ENCODE measurements at places on chromosomes 11 and 22.

DNA sequence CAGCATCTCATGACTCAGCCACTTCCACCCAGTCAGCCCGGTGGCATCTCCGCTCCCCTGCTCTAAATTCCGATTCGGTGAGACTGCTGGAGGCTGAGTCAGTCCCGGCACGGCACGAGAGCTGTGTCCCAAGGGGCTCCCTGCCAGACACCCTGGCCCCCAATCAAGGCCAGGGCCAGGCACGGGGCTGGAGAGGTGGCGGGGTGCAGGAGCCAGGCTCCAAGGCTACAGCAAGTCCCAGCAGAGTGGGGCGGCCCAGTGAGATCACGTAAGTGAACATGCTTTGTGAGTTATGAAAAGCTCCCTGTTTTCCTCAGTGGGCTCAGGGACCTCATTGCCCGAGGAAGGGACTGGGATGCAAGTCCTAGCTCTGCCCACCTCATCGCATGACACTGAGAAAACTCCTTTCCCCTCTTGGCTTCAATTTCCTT is 3.0 kb downstream of the C11orf68 start:
- DNase-seq: no peak

- peak; percentile 12 for DNase-seq
These were observed 96.5 kb upstream of the FGF3 start for GRCh38 chr11:69915501-69916250.

GRCh38 chr22:50138988-50139387 is 31.5 kb upstream of the PANX2 start:
- no peak for DNase-seq

GRCh38 chr11:34044664-34045485 is 6.7 kb upstream of the CAPRIN1 start:
- no peak for DNase-seq

- no peak for DNase-seq
These were observed 55.8 kb downstream of the GRAMD4 start for GRCh38 chr22:46675938-46676337.
